ENCODE measurements at places on chromosomes 12 and 14. TPM values are rescaled to one million over a fixed set of nuclear protein-coding genes. Genes with fewer than 3 reads are reported as not detected.

The EFS gene
- not detected for total RNA-seq

The IGF1 gene
- total RNA-seq, result 2.5 TPM

The IFT81 gene
- 9.5 TPM for total RNA-seq

The TAS2R14 gene
- total RNA-seq, result 1.5 TPM

The DIO3 gene
- not detected for total RNA-seq

The FAM222A gene
- total RNA-seq, result 0.22 TPM

The TNFAIP2 gene
- 34.4 TPM for total RNA-seq

The PRPH gene
- not detected for total RNA-seq

The PIANP gene
- total RNA-seq, result not detected

The KCNC2 gene
- total RNA-seq, result not detected

The PTCSC3 gene
- total RNA-seq, result not detected

The SDR39U1 gene
- 7.4 TPM for total RNA-seq

The IFNG-AS1 gene
- total RNA-seq, result not detected

The OR9K2 gene
- total RNA-seq, result not detected

The SYNDIG1L gene
- not detected for total RNA-seq

The KRT73 gene
- not detected for total RNA-seq

The FSCB gene
- total RNA-seq, result not detected

The MYH6 gene
- total RNA-seq, result not detected

The MGAT2 gene
- total RNA-seq, result 53.7 TPM

The FGF23 gene
- not detected for total RNA-seq

The CPNE8 gene
- total RNA-seq, result 17.3 TPM

The PZP gene
- total RNA-seq, result 0.11 TPM

The NGB gene
- not detected for total RNA-seq

The MYO1H gene
- not detected for total RNA-seq

The ACRBP gene
- total RNA-seq, result 0.33 TPM

The CNIH1 gene
- 76.5 TPM for total RNA-seq

The KRT6A gene
- total RNA-seq, result not detected

The OVCH1 gene
- not detected for total RNA-seq

The CORO1C gene
- 221 TPM for total RNA-seq

The IGFBP6 gene
- total RNA-seq, result 1.7 TPM

The SLC17A8 gene
- total RNA-seq, result under 0.01 TPM

The ASIC1 gene
- under 0.01 TPM for total RNA-seq

The EIF2B1 gene
- 29.8 TPM for total RNA-seq

The C12orf60 gene
- 1.3 TPM for total RNA-seq

The TMCC3 gene
- total RNA-seq, result 1.3 TPM
